Fibroblast of the conjunctiva (primary cell): ENCODE measurements at places on chromosomes 2 and 18.

DNA sequence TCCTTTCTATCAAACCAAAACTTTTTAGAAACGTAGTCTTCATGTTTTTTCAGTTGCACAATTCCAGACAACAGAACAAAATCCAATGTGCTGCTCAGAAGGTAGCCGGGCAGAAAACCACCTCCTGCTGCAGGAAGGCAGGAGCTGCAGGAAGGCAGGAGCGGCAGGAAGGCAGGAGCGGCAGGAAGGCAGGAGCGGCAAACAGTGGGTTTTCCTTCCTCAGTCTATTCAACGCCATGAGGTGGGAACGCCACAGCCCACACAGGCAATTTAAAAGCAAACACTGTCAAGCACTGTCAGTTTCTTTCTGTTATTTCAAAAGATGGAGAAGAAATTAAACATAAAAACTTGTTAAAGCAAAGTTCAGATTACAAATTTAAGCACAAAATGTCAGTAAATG, 601.2 kb upstream of the SALL3 start:
- no peak for DNase-seq

DNA sequence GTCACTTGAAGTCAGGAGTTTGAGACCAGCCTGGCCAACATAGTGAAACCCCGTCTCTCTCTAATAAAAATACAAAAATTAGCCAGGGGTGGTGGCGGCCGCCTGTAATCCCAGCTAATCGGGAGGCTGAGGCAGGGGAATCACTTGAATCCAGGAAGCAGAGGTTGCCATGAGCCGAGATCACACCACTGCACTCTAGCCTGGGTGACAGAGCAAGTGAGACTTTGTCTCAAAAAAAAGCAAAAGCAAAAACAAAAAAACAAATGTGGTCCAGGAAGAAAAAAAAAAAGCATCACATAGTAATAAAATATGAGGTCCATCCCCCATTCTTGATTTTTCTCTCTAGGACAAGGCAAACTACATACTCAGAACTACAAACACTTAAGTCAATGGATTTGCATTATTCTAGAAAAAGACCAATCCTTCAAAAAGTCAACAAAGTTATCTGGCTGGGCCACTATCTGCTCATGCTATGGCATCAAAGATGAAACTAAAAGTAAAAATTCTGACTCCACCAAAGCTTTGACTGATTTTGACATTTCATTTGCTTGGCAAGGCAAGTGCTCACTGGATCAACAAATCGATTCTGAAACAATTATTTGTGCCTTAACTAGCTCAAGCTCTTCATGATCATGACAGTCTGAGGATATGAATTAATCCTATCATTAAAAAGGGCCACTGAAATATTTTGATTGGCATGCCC, 28.4 kb downstream of the MEX3C start:
- no peak for DNase-seq

DNA sequence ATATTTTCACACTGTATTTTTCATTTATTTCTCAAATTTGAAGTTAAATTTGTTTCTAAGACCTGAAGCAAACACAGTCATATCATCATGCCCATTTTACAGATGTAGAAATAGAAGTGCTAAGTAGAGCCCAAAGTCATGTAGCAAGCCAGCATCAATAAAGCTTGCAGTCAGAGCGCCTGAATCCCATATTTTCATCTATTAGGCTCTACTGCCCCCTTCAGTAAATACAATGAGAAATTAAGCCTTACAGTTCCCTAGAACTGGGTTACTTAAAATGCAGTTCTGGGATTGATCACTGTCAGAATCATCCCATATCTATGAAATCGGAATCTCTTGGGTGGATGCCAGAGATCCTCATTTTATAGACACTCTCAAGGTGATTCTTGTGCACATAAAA, 419.9 kb downstream of the TGIF1 start:
- peak; percentile 53 for DNase-seq

DNA sequence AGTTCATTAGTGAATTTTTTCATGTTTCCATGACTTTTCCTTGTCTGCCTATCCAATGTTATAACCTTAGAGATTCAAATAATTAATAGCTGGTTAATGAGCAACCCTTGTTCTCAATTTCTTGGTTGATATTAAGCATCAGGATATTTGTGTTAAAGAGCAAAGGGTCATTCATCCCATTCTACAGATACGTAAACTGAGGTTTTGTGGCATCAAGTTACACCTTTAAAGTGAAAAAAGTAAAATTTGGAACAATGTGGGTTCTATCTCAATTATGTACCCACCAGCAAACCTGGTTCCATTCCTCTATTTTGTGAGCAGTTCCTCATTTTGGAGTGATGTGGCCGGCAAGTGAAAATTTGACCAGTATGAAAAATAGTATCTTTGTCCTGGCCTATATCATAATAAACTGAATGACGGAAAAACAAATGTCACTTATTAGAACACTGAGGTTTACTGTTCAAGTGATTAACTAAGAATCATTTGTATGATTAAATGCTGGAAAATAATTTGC, 220.5 kb upstream of the ATP5MC3 start:
- DNase-seq = no peak

GRCh38 chr2:150802635-150803034, 315.2 kb upstream of the RND3 start:
- DNase-seq = no peak

- DNase-seq = no peak
Measured at GRCh38 chr18:59954755-59955156, 55.0 kb downstream of the PMAIP1 start.

- DNase-seq = no peak
Measured at GRCh38 chr2:170218931-170219330, 41.0 kb downstream of the MYO3B start.

- no peak for DNase-seq
Measured at GRCh38 chr2:6791682-6792081, 74.0 kb downstream of the CMPK2 start.

DNA sequence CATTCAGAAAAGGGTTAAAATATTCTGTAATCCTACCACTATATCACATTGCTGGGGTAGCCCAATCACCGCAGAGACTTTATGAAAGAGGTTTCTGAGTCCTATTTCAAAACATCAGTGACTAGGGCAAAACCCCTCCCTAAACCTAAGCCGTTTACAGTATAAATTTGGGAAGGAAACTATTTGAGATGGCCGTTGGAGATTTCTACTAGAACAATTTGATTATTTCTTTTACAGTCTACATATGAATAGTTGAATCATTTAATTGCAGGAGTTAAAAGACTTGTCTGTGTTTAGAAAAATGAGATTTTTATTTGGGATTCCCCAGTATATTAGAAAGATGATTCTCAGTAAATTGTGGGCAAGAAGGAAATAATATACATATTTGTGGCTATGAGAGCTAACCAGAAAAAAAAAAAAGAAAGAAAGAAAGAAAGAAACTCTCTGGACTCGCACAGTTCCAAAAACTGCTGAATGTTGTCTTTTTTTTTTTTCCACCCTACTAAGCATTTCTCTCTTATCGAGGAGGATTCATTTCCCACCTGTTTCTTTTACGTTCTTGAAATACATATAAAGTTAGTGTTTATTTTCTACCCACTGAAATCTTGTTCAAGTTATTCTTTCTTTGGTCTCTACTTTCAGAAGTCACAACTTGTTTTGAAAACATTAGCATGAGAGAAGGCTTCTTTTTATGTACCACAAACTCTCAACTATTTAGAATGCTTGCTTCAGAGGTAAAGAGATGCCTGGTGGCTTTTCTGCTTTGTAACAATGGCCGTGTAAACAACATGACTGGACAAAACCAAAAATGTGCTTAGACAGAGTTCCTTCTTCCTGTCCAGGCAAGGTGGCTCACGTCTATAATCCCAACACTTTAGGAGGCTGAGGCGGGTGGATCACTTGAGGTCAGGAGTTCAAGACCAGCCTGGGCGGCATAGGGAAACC, 65.9 kb downstream of the BCL2 start:
- DNase-seq = peak; percentile 8

GRCh38 chr2:40639320-40639719, 187.4 kb upstream of the SLC8A1 start:
- DNase-seq = no peak

- DNase-seq = no peak
Measured at GRCh38 chr18:5543036-5543680, 639 bp downstream of the EPB41L3 start.

- no peak for DNase-seq
Measured at GRCh38 chr2:180677930-180678624, 302.3 kb upstream of the UBE2E3 start.

GRCh38 chr2:174431902-174432301, 36.4 kb downstream of the SCRN3 start:
- DNase-seq = no peak

DNA sequence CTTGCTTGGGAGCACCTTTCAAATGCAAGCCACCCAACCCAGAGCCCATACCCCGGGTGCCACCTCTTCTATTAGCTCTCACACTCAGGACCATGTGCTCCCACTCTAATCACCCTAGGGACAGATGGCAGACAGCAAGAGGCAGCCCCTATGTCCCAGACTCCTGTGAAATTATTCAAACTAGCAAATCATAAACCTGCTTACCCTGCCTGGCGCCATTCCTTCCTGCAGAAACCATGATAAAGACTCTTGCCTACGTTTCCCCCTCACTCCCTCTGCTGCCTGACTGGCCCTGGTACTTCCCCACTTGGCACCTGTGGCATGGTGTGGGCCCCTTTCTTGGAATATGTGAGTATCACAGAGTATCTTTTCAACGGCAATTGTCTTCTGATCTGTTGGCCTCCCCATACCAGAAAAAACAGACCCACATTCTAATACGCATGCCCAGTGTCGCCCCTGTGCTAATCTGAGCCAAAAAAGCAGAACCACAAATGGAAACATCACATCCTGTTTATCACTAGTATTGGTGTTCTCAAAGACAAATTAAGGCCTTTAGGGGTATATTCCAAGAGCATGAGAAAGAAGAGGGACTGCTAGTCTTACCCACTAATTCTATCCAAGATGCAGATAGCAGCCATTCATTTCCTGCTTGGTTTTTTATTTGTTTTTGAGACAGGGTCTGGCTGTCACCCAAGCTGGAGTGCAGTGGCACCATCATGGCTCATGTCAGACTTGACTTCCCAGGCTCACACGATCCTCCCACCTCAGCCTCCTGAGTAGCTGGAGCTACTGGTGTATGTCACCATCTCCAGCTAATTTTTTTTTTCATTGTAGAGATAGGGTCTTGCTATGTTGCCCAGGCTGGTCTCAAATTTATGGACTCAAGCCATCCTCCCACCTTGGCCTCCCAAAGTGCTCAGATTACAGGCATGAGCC, 44.1 kb upstream of the TTC39C start:
- no peak for DNase-seq
